Activated B cell treated with CpG ODN at 0.5 μM for 24 hours (primary cell): ENCODE measurements at places on chromosomes 12 and 14.

GRCh38 chr12:44286336-44286735 is 450.5 kb downstream of the TMEM117 start:
- no peak for DNase-seq

DNA sequence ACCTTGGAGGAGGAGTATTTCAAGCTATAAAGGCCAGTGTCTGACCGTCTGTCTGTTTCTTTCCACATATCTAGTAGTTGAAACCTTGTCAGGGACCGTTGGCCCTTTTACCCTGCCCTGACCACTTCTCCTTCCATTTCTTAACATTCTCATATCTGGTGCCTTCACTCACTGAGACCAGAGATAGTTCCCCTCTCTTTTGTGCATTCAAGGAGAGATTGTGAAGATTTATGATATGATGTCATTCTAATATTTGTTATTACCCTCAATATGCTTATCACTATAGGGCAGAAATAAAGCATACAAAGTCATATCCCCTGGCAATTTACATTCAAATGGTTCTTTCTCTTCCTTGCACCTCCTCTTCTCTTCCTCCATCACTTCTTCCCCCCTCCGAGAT is 83.3 kb downstream of the PLXNC1 start:
- no peak for DNase-seq

- no peak for DNase-seq
Measured at GRCh38 chr14:68894802-68895703, 84.0 kb downstream of the ACTN1 start.

DNA sequence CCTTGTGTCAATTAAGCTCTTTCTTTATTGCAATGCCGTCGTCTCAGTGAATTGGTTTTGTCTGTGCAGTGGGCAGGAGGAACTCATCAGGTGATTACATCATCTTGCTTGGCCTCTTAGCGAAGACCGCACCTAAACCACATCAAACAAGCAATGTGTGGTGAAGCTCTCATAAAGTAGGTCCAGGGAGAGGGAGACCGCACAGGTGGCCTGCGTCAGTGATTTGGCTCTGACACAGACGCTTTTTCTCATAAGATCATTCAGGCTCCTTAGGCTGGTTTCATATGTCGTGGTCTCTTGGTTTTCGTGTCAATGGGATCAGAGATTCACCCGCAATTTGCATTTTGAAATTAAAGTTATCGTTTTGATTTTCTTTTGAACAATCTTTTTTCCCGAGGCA is 6.7 kb upstream of the TESC start:
- no peak for DNase-seq

DNA sequence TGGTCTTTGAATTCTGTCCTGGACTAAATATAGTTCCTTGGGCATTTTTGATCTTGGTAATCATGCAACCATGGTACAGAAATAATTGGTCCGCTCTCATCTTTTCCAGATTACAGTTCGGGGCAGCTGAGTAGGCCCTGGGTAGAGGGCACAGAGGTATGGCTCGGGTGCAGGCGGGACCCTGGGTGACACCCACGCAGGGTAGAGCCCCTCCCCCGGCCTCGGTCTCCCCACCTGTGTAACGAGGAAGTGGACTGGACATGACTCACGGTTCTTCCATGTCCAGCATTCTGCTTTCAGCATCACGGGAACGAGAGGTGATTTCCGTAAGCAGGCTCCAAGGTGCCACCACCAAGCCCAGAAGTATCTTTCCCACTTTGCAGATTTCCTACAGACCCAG is 91.0 kb upstream of the DIO3 start:
- no peak for DNase-seq

DNA sequence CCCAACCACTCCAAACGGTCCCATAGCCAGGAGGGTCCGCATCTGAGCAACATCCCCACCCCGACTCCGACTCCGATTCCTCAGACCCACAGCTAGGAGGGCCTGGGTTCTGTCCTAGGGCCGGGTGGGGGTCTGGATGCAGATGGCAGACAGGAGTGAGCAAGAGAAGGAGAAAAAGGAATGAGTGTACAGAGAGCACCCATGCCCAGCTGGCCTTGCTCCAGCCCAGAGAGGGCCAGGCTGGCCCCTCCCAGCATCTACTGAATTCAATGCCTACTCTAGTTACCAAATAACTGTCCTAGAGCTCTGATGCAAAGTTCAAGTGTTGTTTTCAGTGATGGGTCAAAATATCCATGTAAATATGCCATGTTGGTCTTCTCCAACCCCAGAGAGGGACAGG is 40.8 kb downstream of the VDR start:
- DNase-seq, result no peak

GRCh38 chr14:61889914-61890351 is 127.7 kb downstream of the SNAPC1 start:
- peak; percentile 24 for DNase-seq

DNA sequence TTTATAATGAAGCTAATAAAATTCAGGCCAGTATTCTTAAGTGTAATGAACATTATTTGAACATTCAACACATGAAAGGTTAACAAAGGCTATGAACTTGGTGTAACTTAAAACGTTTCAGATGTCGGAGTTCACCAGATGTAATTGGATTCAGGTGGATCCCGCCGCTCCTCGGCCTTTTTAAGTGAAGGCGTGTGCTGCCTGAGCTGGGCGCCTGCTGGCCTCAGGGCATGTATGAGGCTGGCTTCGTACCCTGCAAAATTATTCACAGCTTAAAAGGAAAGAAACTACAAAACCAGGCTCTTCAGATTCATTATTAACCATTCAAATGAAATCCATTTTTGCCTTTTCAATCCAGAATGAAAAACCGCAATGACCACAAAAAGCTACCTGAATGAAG is 69.9 kb downstream of the WIF1 start:
- DNase-seq, result no peak

DNA sequence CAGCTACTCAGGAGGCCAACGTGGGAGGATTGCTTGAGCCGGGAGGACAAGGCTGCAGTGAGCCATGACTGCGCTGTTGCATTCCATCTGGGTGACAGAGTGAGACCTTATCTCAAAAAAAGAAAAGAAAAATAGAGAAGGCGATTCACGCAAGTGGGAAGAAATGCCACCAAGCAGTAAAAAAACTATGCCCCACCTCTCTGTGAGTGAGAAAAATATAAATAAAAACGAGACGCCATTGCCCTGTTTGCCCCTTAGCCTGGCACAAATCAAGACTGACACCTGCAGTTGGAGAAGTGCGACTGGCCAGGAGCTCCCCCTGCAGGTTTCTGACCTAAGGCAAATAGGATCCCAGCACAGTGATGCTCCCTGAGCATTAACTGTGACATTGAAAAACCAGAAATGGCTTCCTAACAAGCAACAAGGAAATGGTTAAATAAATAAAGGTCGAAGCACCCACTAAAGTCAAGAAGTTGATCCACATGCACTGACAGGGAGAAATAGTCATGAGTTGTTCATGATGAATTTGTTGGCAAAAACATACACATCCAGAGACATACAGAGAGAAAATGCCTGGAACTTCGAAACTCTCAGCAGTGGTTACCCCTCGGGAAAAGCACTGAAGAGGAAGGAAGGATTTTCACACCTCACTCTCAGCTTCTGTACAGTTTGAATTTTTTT is 21.1 kb downstream of the GSC start:
- no peak for DNase-seq

DNA sequence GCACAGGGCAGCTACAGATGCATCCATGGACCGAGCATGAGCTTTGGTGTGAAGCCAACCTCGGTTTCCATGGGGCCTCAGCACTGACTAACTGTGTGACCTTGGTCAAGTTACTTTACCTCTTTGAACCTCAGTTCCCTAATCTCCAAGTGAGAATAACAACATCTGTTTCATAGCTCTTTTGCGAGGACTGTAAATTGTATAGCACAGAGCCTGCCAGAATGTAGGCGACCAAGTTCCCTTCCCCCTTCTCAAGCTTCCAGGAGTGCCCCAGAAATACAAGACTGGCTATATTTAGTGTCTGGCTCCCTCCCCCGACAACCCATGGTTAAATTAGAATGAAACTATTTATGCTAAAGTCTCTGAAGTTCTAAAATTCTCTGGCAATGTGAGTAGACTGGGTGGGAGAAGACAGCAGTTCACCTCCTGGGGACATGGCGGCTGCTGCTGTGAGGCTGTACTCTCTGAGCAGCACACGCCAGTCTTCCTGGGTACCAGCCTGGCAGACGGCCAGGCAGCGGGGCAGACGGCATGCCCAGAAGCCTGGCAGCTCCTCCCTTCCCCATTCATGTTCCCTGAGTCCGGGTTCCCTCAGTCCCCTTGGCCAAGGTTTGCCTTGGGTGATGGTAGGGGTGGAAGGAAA is 22.0 kb upstream of the TMED10 start:
- DNase-seq, result no peak

DNA sequence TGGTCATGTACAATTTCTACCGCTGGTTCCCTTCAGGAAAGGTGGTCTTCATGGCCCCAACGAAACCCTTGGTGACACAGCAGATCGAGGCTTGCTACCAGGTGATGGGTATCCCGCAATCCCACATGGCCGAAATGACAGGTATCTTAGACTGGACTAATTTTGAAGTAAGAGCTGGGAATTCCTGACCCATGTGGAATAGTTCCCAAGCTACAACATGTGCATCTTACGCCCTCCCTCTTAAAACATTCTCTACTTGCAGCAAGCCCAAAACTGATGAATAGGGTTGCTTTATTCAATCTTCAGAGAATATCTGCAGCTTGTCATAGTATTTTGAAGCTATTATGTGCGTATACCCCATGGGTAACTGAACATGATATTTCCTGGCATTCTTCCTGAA is 669 bp downstream of the FANCM start:
- no peak for DNase-seq

GRCh38 chr12:45725631-45726602 is 3.6 kb upstream of the ARID2 start:
- DNase-seq, result no peak

- no peak for DNase-seq
Measured at GRCh38 chr14:22378181-22378580, 210.8 kb downstream of the DAD1 start.

DNA sequence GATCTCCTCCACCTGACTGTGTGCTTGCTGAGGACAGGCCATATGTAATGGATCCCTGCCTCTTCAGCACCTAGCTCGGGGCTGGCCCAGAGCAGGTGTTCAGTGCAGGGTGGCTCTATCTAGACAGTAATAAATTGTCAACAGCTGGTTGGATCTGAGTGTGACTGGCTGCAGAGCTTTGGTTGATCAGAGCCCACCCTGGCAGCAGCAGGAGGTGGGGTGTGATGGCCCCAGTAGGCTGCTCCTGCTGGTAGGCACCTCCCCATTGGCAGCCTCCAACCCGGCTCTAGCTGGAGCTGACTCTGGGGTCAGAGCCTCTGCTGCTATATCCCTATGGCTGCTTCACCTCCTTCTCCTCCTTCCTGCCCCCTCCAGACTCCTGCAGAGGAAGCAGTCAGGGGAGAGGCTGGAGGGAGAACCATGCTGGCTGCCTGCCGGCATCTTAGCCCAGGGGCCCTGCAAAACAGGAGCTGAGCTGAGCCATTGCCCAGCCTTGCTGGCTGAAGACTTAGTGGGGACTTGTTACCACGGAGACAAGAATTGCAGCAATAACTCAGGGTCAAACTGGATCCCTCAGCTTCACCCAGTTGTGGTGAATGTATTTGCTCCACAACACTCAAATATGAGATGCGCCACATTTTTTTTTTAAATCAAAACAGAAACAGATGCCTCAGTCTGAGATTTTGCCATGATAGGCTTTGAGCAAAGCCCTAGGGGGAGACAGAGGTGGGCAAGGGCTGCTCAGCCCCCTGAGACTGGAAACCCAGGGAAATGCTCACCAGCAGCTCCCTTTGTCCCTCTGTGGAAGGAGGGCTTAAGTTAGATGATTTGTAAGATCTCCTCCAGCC is 22.2 kb downstream of the TMEM63C start:
- DNase-seq, result no peak

- no peak for DNase-seq
Measured at GRCh38 chr12:7679251-7680045, 13.7 kb upstream of the APOBEC1 start.

DNA sequence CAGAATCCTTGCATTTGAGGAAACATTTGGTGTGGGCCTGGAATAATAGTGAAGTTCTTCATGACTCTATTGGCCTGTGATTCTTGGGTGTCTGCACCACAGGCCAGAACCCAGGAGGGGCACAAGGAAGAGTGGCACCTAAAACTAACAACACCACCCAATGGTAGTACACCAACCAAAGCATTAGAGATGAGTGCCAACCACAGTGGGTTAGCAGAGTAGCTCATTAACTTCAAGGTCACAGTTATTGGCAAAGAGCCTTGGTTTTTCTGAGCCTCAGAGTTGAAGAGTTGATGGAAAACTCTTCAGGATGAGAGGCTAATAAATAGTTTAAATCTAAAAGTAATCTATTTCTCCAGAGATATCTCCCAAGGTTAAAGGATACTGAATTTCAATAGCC is 57.0 kb downstream of the HELB start:
- no peak for DNase-seq

- no peak for DNase-seq
Measured at GRCh38 chr12:52214421-52214802, 18.6 kb upstream of the KRT7 start.

DNA sequence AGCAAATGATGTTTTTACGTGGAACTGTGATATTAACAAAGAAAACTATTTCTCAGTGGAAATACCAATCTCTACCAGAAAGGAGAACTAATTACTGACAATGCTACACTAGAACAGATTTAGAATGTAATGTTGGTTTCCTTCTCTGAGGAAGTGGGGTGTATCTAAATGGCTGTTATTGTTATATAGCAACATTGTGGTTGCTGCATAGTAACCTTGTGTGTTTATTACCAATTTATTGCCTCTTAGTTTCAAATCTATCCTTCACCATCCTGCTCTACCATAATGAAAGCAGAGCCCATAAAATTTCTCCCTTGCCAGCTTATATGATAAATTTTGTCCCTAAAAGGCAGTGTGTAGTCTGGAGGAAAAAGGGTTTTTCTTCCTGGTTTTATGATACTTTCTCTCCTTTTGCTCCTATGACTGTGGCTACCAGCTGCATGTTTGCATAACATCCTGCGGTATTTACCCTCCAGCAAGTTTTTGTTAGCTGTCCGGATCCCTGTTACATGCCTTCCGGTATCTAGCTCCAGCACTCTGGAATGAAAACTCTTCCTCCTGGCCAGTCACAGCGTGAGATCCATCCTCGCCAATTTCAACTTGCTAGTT is 5.7 kb upstream of the KLRK1 start:
- DNase-seq, result no peak

DNA sequence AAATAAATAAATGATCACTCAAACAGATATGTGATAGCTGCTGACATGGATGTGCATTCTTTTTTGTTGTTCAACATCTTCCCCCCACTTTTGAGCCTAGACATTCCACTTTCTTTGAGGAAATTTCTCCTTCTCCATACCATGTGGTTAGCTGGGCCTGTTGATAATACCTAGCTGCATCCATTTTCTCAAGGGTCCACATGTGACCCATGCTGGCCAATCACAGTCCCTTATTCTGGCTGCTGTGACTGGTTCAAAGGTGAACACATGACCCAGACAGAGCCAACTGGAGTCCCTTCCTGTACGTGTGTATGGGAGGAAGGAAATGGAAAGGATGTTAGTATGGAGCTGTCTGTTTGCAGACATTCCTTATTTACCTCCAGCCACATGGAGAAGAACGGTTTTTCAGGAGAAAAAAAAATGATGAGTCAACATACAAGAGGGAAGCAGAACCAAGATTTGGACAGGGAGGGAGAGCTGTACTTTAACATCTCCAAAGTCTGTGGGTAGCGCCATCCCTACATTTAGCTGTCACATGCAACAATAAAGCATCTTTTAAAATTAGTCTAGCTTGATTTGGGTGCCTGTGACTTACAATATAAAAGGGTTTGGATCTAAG is 391.7 kb upstream of the TBX3 start:
- DNase-seq, result no peak
